ENCODE measurements at places on chromosomes 4 and X.

GRCh38 chrX:136310411-136310810, 9.6 kb downstream of the ADGRG4 start:
- no peak for DNase-seq

DNA sequence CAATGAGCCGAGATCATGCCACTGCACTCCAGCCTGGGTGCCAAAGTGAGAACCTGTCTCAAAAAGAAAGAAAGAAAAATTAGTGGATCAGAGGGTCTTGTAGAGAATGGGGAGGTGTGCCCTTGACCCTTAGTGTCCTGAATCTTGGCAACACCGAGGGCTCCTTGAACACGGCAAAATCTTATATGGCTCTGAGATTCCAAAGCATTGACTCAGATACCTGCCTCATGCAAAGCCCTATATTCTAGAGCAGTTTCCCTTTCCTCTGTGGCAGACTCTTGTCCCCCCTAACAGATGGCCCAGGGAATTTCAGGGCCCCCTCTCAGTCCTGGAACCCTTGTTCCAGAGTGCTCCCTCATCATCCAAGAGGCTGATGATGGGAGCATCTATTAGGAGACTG, 6.8 kb downstream of the CLDN2 start:
- no peak for DNase-seq

DNA sequence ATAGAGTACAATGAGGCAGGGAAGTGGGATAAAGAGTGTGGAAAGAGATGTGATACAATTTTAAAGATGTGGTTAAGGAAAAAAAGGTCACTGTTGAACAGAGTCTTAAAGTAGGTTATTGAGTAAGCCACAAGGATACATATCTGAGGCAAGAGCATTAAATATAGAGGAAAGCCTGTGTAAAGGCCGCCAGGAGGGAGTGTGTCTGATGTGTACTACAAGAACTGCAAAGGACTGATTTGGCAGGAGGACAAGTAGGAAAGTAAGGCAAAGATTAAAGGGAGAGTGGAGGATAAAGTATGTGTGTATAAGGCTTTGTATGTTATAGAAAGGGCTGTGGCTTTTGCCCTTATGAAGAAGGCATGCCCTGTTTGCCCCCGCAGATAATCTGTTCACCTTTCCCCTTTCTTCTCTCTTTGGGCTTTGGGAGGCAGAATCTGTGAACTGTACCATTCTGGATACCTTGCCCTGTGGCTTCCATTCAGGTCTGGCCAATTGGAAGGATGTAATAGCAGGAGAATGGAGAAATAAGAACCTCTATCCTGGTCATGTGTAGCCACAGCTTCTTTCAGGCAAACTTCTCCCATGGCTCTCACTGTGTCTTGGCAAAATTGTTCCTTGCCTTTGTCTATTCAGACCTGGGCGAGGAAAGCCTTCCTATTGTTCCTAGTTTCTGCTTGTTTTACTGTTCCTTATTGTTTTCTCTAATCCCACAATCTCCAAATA, 68.9 kb upstream of the FAM47B start:
- DNase-seq = no peak

- DNase-seq = no peak
These were observed 49.5 kb downstream of the COQ2 start for GRCh38 chr4:83234902-83235644.

GRCh38 chr4:141246243-141246642, 25.5 kb downstream of the ZNF330 start:
- no peak for DNase-seq

- no peak for DNase-seq
These were observed 54.5 kb downstream of the POLA1 start for GRCh38 chrX:24748196-24748595.

DNA sequence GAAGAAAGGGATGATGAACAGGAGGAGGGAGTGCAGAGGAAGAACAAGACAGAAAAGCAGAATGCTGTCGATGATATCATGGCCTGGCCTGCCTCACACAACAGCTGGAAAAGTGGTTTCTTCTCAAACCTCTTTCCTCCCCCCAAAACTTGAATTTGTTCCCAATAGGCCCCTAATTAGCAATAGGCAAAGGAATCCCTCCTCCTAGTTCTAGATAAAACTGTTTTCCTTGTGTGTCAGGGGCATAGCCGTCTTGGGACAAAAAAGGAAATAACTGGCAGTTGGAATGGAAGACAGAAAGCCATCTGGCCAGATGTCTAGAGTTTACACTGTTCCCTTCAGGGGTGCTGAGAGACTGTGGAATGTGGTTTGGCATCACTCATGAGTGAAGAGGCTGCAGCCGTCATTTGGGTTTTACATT, 177.8 kb upstream of the C1QTNF7 start:
- no peak for DNase-seq

DNA sequence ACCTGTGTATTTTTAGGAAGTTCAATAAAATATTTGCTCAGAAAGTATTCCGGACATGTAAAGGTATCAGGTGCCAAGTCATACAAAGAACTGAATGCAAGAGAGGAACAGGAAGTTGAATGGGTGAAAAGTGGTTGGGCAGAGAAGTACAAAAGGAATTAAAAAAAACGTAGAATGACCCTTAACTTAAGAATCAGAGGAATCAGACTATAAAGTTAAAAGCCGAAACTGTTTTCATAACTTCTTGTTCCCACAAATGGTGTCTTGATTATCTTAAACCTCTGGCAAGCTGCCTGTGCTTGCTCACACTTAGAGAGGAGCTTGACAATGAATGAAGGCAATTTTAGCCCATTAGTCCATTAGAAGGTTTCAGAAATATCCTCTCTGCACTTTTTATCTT, 81.6 kb upstream of the HHIP start:
- no peak for DNase-seq

GRCh38 chr4:54586320-54586955, 71.3 kb upstream of the KIT start:
- no peak for DNase-seq
